Muscle of leg (tissue), 16 donors: ENCODE measurements at places on chromosomes 4 and X. TPM values are rescaled to one million over a fixed set of nuclear protein-coding genes. Genes with fewer than 3 reads are reported as not detected.

DNA sequence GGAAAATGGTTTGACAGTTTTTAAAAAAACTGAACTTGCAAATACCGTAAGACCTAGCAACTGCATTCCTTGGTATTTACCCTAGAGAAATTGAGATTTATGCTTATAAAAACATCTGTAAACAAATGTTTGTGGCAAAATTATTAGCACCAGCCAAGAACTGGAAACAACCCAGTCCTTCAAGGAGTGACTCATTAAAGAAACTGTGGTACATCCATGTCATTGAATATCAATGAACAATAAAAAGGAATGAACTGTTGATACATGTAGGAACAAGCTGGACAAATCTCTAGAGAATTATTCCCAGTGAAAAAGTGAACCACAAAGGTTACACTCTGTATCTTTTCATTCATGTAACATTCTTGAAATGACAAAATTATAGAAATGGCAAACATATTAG, 240.2 kb upstream of the ADAMTS3 start:
- no peaks in the 10 kb centered on the region for H3K27me3 ChIP-seq
- no peak for DNase-seq
- H3K36me3 ChIP-seq, result no peaks in the 10 kb centered on the region
- no peak overlapping the region for H3K4me3 ChIP-seq

DNA sequence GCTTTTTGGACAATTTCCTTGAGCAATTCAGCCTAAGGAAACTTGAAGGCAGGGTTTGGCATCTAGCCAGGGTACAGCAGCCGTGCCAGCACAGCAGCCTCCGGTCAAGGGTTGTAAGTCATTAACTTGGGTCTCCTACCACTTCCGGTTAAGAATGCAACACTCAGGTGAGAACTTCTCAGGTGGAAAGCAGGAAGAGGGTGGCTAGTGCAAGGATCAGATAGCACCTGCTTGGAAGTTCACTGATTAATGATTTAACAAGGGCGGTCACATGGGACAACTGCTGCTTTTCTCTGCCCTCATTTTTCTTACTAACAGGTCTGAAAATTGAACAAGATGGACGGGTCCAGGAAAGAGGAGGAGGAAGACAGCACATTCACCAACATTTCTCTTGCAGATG, 30.1 kb upstream of the SCOC start:
- peak; percentile 9 for DNase-seq
- no peak overlapping the region for H3K27ac ChIP-seq
- no peak overlapping the region for H3K4me3 ChIP-seq
- H3K36me3 ChIP-seq, result no peaks in the 10 kb centered on the region

- no peak for DNase-seq
- no peak overlapping the region for H3K4me3 ChIP-seq
- H3K36me3 ChIP-seq, result peaks cover 8% of the 10 kb centered on the region
- no peaks in the 10 kb centered on the region for H3K27me3 ChIP-seq
- H3K27ac ChIP-seq, result no peak overlapping the region
Observed at GRCh38 chr4:16183604-16184003, 42.7 kb downstream of the TAPT1 start.

MEPE gene
- not detected for polyA plus RNA-seq

- DNase-seq, result peak; percentile 45
- no peak overlapping the region for H3K4me3 ChIP-seq
- H3K36me3 ChIP-seq, result no peaks in the 10 kb centered on the region
Observed at GRCh38 chr4:150402871-150403272, 179.1 kb upstream of the MAB21L2 start.

- no peaks in the 10 kb centered on the region for H3K27me3 ChIP-seq
- no peak overlapping the region for H3K27ac ChIP-seq
- no peak overlapping the region for H3K4me3 ChIP-seq
Observed at GRCh38 chr4:72971572-72971971, 97.9 kb downstream of the COX18 start.

TFDP3 gene
- not detected for polyA plus RNA-seq

GRCh38 chr4:22440999-22441398, 74.9 kb downstream of the ADGRA3 start:
- peaks cover 17% of the 10 kb centered on the region for H3K36me3 ChIP-seq
- no peak overlapping the region for H3K4me3 ChIP-seq
- H3K4me1 ChIP-seq, result no peaks in the 10 kb centered on the region
- H3K27me3 ChIP-seq, result no peaks in the 10 kb centered on the region

MANBA gene
- polyA plus RNA-seq, result 10.6 TPM
